HT1080 (cell line): ENCODE measurements at places on chromosomes 7 and 10. TPM values are rescaled to one million over a fixed set of nuclear protein-coding genes. Genes with fewer than 3 reads are reported as not detected.
A peak's percentile ranks its signal among the peaks of the same experiment; 100 is the strongest.

GRCh38 chr10:99855479-99856071 lies 73.1 kb downstream of the ABCC2 start:
- no peak for DNase-seq

DNA sequence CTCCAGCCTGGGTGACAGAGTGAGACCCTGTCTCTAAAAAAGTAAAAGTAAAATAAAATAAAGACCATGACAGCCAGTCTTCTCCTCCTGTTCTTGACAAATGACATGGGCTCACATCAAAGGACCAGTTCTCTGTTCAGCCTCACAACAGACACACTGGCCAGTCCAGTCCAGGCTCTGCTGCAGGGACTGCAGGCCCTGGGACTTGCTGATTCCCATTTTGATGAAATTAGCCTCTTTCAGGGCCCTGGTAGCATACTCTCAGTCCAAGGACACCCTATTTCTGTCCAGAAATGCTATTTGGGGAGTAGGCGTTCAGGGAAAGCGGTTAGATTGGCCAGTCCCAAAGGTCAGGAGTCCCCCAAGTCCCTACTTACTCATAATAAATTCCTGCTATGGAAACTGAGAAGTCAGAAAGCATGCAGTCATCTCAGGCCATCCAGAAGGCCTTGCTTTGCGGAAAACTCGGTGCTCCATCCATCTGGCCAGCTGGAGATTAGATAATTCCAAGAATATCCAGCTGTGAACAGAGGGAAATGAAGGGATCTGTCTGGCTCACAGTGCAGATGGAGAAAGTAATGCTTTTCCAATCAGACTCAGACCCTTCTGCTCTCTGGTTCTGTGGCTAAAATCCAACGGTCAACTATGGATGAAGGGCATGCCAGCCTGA lies 74.4 kb downstream of the RAB11FIP2 start:
- no peak for DNase-seq

The NDUFB2 gene
- total RNA-seq: 165 and 247 TPM in 2 replicates

The MDFIC gene
- 32.5 and 33.3 TPM in 2 replicates for total RNA-seq

The ATOH7 gene
- not detected in 2 replicates for total RNA-seq

GRCh38 chr10:1595726-1596125 lies 141.6 kb downstream of the ADARB2 start:
- no peak for DNase-seq

GRCh38 chr7:87797798-87798403 lies 78.3 kb downstream of the SLC25A40 start:
- DNase-seq: peak; percentile 58

The CTAGE4 gene
- total RNA-seq: 0.14 and 0.17 TPM in 2 replicates

- DNase-seq: no peak
Observed at GRCh38 chr10:121450247-121450646, 148.0 kb downstream of the FGFR2 start.

GRCh38 chr7:35697414-35698175 lies 2.7 kb upstream of the HERPUD2 start:
- peak; percentile 68 for DNase-seq

- peak; percentile 34 for DNase-seq
Observed at GRCh38 chr10:67763499-67764011, 67.6 kb upstream of the CTNNA3 start.

The MOGAT3 gene
- 0.21 TPM in 1 of 2 replicates, not detected in the other for total RNA-seq

DNA sequence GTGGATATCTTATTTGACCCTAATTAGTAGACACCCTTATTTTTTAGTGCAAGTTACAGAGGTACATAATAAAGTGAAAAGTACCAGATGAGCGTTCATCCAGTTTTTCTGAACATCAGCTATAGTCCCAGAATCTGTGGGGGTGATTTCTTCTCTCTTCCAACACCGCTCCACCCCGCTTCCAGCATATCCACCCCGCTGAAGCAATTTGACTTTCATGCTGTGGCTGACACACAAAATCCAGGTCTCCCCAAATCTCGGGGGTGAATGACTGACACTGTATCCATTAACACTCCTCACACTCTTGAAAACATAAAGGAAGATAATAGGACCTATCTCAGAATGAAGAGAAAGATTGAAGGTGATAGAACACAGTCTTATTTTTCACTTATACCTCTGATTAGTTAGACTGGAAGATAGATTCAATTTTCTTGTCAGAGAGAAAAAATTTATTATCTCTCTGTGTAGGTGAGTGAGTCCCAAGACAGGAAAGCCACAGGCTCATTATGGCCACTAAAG lies 143.4 kb downstream of the ANLN start:
- no peak for DNase-seq

GRCh38 chr7:58086871-58087535 lies 637.0 kb downstream of the ZNF716 start:
- no peak for DNase-seq

DNA sequence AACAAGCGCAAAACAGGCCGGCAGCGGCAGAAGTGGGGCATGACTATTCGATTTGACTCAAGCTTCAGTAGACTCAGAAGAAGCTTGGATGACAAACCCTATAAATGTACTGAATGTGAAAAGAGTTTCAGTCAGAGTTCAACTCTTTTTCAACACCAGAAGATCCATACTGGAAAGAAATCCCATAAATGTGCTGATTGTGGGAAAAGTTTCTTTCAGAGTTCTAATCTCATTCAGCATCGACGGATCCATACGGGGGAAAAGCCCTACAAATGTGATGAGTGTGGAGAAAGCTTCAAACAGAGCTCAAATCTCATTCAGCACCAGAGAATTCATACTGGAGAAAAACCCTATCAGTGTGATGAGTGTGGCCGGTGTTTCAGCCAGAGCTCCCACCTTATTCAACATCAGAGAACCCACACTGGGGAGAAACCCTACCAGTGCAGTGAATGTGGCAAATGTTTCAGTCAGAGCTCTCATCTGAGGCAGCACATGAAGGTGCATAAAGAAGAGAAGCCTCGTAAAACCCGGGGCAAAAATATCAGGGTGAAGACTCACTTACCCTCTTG lies 2.8 kb downstream of the ZNF22 start:
- DNase-seq: no peak

DNA sequence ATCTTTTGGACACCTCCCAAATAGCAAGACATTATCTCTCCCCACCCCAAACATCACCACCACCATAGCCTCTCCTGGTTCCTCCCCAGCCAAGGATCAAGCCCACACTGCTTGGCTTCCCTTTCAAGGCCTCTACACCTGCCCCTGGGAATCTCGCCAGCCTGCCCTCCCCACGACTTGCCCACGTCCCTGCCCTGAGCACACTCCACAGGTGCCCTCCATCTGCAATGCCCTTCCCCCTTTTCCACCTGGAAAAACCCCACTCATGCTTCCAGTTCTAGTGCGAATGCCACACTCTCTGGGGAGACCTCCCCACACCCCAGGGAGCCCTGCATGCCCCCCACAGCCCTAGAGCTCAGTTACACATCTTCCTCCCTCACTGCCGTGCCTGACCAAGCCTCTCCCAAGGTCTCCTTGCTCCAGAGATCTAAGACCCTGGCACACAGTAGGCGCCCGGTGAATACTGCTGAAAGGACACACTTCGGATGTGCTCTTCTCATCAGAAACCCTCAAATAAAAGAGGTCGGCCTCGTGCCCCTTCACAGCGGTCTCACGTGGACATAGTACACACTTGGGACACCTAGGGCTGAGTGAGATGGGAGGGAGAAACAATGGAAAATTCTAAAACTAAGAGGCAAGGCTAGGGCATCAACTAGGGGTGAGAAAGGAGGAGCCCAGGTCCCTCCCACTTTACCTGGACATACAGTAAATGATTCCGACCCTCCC lies 91.4 kb downstream of the DLG5 start:
- DNase-seq: no peak

GRCh38 chr10:6487920-6488319 lies 92.2 kb downstream of the PRKCQ start:
- DNase-seq: no peak

GRCh38 chr7:15783987-15784693 lies 97.7 kb upstream of the MEOX2 start:
- no peak for DNase-seq

The XRCC2 gene
- total RNA-seq: 10.5 and 10.9 TPM in 2 replicates

The TMEM139 gene
- total RNA-seq: not detected in 2 replicates

DNA sequence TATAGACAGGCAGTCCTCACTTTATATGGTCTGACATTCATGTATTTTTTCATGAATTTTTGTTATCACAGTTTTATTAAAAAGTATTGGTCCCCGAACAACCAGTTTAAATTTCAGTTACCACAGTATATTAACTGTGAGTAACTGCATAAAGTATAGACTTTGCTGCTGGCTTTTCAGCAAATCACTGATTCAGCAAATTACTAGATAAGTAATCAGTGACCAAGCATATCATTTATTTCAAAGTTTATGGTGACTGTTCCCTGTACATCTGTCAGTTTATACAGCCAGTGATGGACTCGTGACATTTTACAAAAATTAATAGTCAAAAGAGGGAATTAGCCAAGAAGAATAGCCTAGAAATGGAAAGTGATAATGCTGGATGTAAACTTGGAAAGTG lies 266.7 kb upstream of the CHRM2 start:
- DNase-seq: no peak

DNA sequence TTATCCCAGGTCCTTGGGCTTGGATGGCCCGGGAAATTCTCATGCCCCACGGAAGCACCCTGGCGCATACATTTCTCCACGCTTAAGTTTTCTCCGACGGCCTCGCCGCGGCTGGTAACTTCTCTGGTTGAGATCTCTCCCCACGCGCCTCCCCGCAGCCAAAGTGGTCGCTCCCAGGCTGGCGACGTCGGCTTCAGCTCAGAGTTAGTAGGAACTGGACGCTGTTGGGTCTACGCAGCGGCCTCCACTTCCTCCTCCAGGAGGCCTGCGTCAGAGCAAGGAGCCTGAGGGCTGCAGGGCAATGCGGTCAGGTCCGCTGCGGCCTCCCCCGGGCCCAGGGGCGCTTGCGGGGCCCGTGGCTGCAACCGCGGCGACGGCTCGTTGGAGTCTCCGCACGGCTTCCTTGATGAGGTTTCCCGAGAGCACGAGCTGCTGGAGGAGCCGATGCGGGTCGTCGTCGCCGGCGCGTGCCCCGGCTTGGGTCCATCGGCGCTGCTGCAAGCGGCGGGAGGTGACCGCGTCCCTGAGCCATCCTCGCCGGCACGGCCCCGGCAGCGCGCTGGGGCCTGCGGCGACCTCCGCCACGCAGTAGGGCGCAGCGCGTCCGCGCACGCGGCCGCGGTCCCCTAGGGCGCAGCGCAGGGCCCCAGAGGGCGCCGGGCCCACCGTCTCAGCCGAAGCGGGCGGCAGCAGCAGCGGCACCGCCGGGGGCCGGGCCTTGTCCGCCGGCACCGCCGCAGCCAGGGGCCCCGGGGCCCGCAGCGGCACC lies 744 bp downstream of the FRAT2 start:
- peak; percentile 29 for DNase-seq

The TAS2R5 gene
- total RNA-seq: 0.30 and 0.98 TPM in 2 replicates

The FAM200A gene
- 6.0 and 8.9 TPM in 2 replicates for total RNA-seq

GRCh38 chr10:133294189-133294588 lies 14.5 kb downstream of the TUBGCP2 start:
- DNase-seq: no peak

DNA sequence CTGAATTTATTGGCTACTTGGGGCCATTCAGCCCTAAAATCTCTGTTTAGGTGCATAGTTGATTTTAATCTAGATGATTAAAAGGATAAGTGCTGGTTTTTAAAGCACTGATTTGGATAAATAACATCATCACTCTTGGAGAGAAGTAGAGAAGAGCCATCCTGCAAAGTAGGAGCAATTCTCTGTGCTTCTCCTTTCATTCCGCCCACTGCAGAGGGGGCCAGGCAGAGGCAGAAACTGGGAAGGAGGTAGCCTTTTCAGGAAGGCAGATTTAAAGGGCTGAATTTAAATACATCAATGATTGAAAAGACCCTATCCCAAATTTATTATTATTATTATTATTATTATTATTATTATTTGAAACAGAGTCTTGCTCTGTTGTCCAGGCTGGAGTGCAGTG lies 14.1 kb downstream of the MAP3K8 start:
- DNase-seq: no peak
